AG04450 (cell line): ENCODE measurements at places on chromosomes 12 and 14.

DNA sequence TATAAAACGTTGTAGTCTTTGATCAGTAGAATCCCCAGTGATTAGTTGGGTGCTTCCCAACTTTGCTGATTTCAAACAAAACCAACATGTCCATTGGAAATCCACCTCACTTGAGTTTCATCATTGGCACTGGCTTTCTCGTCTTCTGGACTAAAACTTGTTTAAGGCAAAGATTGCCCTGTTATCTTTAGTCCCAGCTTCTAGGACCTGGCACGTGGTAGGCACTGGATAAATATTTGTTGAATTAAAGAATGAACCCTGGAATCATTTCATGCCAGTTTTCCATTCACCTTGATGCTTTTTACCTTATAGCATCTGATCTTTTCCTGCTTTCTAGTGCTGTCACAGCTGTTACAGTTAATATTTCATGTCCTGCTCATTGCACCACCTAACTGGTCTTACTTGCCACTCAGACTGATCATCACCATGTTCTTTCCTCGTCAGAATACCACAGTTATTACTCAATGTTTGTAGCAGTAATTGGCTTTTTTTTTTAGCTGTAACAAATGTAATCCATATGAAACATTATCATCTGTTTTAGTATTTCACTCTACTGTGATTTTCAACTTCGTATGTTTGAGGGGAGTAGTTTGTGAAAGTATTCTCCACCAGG is 7.3 kb upstream of the C12orf50 start:
- no peak for DNase-seq

DNA sequence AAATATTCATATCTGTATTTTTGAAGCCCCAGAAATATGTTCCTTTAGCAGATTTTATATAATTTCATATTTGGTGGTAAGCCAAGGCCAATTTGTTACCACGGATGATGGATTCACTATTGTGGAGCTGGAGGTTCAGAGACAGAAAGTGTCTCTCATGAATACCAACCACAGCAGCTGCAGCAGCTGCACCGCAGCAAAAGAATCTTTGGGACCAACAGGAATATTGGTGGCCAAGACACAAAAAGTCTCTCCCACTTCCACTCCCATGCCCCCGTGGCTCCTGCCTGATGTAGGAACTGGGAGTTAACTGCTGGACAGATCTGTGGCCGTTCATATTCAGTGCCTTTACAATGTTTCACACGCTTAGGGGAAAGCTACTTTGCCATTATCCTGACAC is 155.3 kb downstream of the ADAMTS20 start:
- no peak for DNase-seq

- DNase-seq, result no peak
These were observed 165.9 kb downstream of the DERA start for GRCh38 chr12:16076970-16077522.

GRCh38 chr14:23379366-23380196 is 2.7 kb downstream of the CMTM5 start:
- no peak for DNase-seq

DNA sequence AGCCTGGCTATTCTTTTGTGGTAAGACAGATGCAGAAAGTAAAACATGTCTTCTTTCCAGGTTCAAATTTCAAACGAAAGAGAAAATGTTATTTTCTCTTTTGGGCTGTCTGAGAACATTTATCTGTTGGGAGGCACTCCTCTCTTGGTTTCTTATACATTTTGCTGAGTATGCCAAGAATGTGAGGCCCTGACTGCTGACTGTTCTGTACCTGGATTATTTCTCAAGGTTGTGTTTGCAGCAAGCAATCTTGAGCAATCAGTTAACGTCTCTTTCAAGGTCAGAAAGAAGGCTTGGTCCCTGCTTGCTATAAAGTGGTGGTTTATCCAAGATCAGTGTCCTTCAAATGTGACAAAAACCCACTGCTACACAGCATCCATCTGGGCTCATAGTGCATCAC is 9.8 kb downstream of the SSTR1 start:
- no peak for DNase-seq

GRCh38 chr14:65462411-65462810 is 49.9 kb downstream of the FUT8 start:
- peak; percentile 23 for DNase-seq
